Brain (organoid and tissue), 16 donors: ENCODE measurements at places on chromosomes 7 and 10. TPM values are rescaled to one million over a fixed set of nuclear protein-coding genes. Genes with fewer than 3 reads are reported as not detected.
A peak's percentile ranks its signal among the peaks of the same experiment; 100 is the strongest.

- DNase-seq: no peak
Observed at GRCh38 chr10:22604344-22605126, 109.8 kb downstream of the PIP4K2A start.

ODAD2 gene
- polyA plus RNA-seq: 0.32 TPM

- no peak for DNase-seq
Observed at GRCh38 chr7:64612452-64612851, 49.6 kb upstream of the ZNF680 start.

DNA sequence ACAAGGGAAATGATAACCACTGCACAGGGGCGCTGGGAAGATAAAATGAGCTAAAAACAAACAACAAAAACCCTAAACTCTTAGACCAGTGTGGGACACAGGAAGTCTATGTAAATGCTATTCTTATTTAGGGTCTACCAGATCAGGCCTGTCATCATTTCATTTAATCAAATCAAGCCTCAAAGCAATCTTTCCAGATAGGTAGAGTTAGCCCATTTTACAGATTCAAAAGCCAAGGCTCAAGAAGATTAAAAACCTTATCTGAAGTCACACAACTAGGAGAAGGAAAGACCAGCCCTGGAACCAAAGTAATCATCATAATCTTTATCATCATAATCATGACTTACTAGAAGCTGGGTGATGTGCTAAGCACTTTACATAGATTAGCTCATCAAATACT, 4.7 kb downstream of the NOD1 start:
- no peak for DNase-seq

GRCh38 chr10:4337563-4337962, 488.4 kb upstream of the AKR1E2 start:
- DNase-seq: no peak

STEAP2 gene
- polyA plus RNA-seq: 2.1 TPM

GRCh38 chr7:134804351-134804750, 24.9 kb downstream of the CALD1 start:
- DNase-seq: no peak

PNLIPRP2 gene
- not detected for polyA plus RNA-seq

DNA sequence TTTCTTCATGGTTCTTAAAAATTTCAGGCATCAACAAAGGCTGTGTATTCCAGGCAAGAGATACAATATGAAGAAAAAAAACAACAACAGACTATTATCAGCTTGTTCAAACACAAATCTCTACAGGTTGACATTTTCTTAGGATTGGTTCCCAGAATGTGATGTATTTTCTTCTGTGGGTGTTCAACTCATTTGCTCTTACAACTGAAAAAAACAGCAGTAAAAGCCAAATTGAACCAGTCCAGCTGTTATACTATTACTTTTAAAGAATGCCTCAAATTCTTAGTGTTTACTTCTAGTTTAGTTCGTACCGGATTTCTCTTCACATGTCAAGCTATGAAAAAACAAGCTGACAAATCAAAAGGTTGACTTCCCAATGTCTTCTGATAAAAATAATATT, 60.7 kb downstream of the CNTNAP2 start:
- no peak for DNase-seq

FAM24B gene
- polyA plus RNA-seq: 10.0 TPM

GRCh38 chr10:78339251-78339650, 305.6 kb downstream of the RPS24 start:
- DNase-seq: no peak

NRG3 gene
- polyA plus RNA-seq: 3.0 TPM

FXYD4 gene
- polyA plus RNA-seq: 3.4 TPM

TRPV6 gene
- polyA plus RNA-seq: not detected

- DNase-seq: no peak
Observed at GRCh38 chr10:29144126-29144525, 144.7 kb upstream of the LYZL1 start.

- DNase-seq: no peak
Observed at GRCh38 chr7:66921918-66922486, 977 bp downstream of the TMEM248 start.

DNA sequence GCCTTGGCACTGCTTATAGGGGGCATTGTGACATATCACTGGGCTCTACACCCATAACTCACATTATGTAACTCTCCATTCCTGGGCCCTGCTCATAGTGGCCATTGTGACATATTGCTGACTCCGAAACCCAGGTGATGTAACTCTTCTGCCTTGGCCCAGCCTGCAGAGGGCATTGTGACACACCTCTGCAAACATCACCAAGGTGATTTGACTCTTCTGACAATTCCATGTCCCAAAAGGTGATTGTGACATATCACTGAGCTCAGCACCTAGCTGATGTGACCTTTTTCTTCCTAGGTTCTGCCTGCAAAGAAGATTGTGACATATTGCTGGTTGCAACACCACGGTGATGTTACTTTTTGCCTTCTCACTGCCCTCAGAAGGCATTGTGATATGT, 36.5 kb upstream of the ZNF680 start:
- DNase-seq: no peak

- DNase-seq: no peak
Observed at GRCh38 chr10:119896061-119896655, 3.6 kb downstream of the SEC23IP start.

DNA sequence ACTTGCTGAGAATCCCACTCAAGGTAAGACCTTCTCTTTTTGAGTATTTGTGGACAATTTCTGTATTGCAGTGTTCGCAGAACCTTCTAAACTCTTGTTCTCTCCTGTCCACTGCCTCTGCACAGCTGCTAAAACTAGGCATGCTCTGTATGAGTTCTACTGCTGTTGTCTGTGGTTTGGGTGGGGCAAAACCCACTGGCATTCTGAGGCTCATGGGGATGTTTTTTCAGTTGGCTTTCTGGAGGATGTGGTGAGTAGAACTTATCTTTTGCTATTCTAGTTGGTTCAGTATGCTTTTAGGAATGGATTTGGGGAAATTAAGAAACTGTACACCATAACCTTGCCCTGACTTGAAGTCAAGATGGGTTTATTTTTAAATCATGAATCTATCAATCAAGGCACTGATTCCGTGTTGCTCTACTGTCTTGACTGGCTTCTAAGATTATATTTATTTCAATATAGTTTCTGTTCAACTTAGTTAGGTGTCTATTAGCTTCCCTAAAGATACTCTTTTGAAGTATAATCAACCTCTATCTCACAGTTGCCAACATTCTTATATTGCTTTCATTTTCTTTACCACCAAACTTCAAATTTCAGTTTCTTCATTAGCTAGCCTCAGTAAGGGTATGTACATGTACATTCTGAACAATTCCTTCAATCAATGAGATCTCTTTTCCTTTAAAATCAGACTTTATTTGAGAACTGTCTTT, 25.0 kb upstream of the C1GALT1 start:
- DNase-seq: no peak

GRCh38 chr7:69839782-69840181, 241.5 kb downstream of the AUTS2 start:
- no peak for DNase-seq

NYAP1 gene
- polyA plus RNA-seq: 20.8 TPM

DNA sequence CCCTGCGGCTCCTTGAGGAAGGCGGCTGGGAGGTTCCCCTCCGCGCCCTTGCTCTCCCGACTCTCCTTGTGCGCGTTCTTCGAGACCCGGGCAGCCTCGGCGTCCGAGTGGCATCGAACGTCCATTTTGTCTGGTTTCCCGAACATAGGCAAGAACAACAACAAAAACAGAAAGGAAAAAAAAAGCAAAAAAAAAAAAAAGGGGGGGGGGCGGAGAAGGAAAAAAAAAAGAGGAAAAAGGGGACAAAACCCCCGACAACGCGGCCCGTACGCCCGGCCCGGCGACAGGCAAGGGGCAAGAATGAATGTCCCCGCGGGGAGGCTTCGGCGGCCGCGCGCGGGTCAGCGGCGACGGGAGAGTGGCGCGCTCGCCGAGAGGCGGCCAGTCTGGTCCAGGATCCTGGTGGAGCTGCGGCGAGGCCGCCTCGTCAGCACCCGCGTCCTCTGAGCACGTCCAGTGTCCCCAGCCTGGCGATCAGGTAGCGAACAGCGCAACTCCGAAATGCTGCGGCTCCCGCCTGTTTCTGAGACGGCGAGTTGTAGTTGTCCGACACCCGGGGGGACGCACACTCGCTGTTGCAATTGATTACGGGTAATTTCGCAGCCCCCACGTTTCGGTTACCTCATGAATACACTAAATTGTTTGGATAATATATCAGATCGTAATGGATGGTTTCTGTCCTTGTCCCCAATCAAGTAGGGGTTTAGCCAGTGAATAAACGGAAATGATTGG, at the start of gene VAX1:
TSS of gene VAX1 (minus strand) at position 360 of the 732 bp plus-strand sequence. CDS start at position 146, 214 bp downstream.
- peak; percentile 34 for DNase-seq

DNA sequence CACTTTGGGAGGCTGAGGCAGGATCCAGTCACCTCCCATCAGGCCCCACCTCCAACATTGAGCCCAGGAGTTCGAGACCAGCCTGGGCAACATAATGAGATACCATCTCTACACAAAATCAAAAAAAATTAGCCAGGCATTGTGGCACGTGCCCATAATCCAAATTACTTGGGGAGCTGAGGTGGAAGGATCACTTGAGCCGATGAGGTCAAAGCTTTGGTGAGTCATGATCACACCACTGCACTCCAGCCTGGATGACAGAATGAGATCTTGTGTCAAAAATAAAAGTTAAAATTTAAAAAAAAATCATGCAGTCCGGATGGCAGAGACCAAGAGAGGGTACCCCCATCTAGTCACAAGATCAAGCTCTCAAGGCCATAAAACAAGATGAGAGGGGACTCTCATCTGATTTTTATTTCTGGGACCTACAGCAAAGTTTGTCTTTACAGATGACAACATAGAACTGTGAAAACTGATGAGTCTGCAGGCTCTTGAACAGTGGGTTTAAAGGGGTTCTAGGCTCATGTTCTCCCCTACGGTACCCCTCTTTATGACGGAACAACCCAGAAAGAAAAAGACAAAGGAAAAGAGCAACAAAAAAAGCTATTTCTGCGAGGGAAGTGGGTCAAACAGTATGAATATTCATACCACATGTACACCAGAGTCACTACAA, 28.9 kb upstream of the CREB3L2 start:
- no peak for DNase-seq

RET gene
- 23.7 TPM for polyA plus RNA-seq

CARD11 gene
- polyA plus RNA-seq: 7.4 TPM

GFRA1 gene
- 1.6 TPM for polyA plus RNA-seq

- no peak for DNase-seq
Observed at GRCh38 chr7:74191231-74191630, 17.1 kb downstream of the EIF4H start.

GRCh38 chr10:132714096-132714985, 71.6 kb downstream of the NKX6-2 start:
- DNase-seq: peak; percentile 79

- DNase-seq: no peak
Observed at GRCh38 chr10:43903451-43903850, 254.8 kb upstream of the ZNF32 start.

GRCh38 chr7:150332852-150333635, 8.4 kb downstream of the RARRES2 start:
- DNase-seq: no peak

DLX6 gene
- 5.5 TPM for polyA plus RNA-seq

TMEM130 gene
- polyA plus RNA-seq: 62.5 TPM

- DNase-seq: no peak
Observed at GRCh38 chr7:142790555-142790954, 19.8 kb downstream of the PRSS2 start.

CLRN3 gene
- polyA plus RNA-seq: not detected

DNA sequence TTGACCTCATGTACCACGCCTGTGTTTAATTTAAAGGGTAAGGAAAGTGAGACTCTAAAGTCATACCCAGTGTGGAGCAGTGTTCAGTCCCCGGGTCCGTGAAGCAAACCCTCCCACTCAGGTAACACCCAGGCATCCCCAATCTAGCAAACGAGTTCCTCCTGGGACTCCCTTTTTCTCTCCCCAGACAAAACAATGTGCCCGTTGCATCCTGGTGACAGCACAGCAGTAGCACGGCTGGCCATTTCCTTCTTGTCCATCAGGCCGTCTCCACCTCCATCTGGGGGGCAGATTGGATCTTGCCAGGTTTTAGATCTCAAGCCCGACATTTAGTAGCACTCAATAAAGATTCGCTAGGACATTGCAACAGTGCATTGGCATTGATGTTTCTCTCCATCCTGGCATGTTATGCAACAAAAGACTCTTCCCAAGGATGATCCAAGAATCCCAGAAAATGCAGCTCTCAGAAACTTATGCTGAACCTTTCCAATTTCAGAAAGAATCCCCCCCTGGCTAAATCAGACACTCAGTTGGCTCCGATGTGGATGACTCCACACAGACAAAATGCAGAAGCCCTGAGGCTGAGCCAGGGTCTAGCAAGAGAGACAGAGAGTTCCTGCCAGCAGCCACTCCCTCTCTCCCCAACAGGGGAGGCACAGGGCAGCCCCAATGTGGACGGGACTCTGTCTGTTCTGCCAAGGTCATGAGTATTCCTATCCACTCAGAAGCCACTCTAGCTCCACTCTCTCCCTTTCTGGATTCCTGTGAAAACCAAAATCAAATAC, 274.5 kb upstream of the MGMT start:
- DNase-seq: no peak

BLOC1S2 gene
- polyA plus RNA-seq: 28.9 TPM

NPFFR1 gene
- 0.56 TPM for polyA plus RNA-seq

GRCh38 chr10:29257106-29257783, 31.6 kb upstream of the LYZL1 start:
- DNase-seq: no peak

GRCh38 chr10:14052931-14053330, 277.8 kb downstream of the FRMD4A start:
- DNase-seq: no peak

- no peak for DNase-seq
Observed at GRCh38 chr10:98414578-98414931, 427 bp downstream of the PYROXD2 start.

GRCh38 chr10:25390733-25391132, 215.9 kb downstream of the GPR158 start:
- DNase-seq: no peak

TAS2R4 gene
- polyA plus RNA-seq: 0.17 TPM

GDI2 gene
- polyA plus RNA-seq: 229 TPM

MYOZ1 gene
- polyA plus RNA-seq: 3.6 TPM

TEX47 gene
- polyA plus RNA-seq: not detected

DNA sequence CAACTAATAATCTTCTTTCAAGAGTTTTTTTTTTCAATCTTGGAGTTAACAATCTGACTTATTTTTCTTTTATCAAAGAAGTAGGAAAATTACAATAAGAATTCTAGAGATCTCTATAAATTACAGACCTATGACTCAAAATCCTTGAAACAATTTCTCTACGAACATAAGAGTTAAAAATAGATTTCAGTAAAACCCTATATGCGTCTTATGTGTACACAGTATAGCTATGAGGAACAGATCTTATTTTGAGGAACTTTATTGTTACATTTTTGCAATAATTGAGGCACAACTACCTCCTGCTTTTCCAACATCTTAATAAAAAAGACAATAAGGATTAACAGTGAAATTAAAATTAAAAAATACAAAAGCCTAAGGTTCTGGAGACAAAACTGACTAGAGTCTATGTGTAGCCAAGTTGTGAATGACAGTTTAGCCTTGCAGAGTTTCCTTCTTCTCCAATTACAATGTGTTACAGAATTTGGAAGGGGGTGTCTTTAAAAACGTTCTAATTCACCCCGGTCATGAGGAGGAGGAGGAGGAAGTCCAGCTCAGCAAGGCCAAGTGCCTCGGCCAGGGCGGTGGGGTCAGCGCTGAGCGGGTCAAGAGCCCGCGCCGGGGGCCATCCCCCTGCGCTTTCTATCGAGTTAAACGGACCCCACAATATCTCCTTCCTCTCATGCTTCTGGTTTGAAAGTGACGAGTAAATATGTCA, 40.5 kb downstream of the AMZ1 start:
- no peak for DNase-seq
